ENCODE measurements at places on chromosomes 4 and X. TPM values are rescaled to one million over a fixed set of nuclear protein-coding genes. Genes with fewer than 3 reads are reported as not detected.

The OCIAD1 gene
- total RNA-seq = 96.1 TPM

The PPP2R2C gene
- 0.49 TPM for total RNA-seq

The ZNF827 gene
- total RNA-seq = 11.3 TPM

The TKTL1 gene
- total RNA-seq = not detected

The SRPK3 gene
- 9.3 TPM for total RNA-seq

The CXCR3 gene
- total RNA-seq = not detected

The APEX2 gene
- 3.9 TPM for total RNA-seq

The SPINK2 gene
- total RNA-seq = not detected

DNA sequence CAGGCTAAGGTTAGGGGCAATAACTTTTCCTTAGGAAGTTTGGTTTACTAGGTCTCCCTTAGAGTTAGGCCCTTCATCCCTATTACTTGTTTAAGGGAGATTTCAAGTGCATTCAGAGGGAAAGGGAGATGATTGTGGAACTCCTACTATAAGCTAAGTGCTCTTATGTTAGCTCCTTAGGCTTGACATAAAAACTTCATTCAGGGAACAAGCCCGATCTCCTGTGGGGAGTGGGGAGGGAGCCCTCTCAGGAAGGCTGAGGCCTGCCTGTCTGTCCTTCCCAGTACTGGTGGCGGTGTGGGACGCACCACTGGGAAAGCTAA lies 8.0 kb downstream of the KLF3 start:
- H3K27ac ChIP-seq = peak overlapping the region; percentile 100
- no peaks in the 10 kb centered on the region for H3K4me1 ChIP-seq
- no peak for DNase-seq
- H3K36me3 ChIP-seq = no peaks in the 10 kb centered on the region

- DNase-seq = no peak
Measured at GRCh38 chr4:108165586-108165985, 3.1 kb downstream of the LEF1 start.

DNA sequence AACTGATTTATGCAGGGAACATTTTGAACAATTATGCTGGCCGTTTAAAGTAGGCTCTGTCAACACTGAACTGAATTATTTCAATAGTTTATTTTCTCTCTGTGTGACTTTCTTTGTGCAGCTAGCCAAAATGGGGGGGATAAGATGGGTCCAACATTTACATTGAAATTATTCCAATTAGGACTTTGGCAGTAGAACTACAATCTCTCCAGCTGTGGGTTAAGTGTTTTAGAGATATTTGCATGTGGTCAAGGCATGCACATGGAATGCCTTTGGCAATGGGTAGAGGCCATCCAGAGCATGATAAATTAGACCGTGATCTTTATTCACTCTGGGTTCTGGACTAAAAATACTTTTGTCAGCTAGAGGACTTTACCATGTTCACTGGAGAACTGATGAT lies 107.9 kb upstream of the ELOVL6 start:
- no peaks in the 10 kb centered on the region for H3K27me3 ChIP-seq
- H3K27ac ChIP-seq = no peak overlapping the region
- DNase-seq = no peak
- no peaks in the 10 kb centered on the region for H3K4me1 ChIP-seq

DNA sequence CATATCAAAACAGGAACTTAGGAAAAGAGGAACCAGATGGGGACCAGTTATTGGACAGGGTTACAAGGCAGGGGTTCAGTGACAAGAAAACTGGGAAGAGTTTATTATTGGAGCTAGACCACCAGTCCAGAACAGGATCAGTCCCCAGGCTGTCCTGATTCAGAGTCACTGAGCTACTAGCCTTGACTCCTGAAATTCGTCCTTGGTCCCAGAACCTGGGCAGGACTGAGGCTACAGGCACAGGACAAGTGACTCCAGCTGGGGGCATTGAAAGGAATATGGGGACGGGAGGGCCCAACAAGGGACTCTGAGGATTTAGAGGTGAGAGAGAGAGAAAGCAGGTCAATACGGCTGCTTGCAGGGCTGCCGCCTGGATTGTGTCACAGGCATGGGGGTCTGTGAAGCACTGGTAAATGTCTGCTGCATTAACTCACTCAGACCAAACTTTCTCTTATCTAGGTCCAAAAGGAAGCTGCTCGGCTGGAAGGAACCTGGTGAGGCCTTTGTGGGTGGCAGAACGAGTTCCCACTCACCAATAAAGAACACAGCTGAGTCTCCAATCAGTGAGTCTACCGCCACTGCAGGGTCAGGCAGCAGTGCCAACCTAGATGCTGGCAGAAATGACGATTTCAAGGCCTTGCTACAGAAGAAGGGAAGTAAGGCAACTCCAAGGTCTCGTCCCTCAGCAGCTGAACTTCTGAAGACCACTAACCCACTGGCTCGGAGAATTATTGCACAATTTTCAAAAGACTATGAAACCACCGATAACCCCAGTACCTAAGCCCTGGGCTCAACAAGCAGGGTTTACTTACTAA lies 11.3 kb upstream of the RTL5 start:
- H3K27me3 ChIP-seq = no peaks in the 10 kb centered on the region
- H3K36me3 ChIP-seq = no peaks in the 10 kb centered on the region
- no peaks in the 10 kb centered on the region for H3K4me1 ChIP-seq
- H3K4me3 ChIP-seq = no peak overlapping the region
- no peak overlapping the region for H3K27ac ChIP-seq

DNA sequence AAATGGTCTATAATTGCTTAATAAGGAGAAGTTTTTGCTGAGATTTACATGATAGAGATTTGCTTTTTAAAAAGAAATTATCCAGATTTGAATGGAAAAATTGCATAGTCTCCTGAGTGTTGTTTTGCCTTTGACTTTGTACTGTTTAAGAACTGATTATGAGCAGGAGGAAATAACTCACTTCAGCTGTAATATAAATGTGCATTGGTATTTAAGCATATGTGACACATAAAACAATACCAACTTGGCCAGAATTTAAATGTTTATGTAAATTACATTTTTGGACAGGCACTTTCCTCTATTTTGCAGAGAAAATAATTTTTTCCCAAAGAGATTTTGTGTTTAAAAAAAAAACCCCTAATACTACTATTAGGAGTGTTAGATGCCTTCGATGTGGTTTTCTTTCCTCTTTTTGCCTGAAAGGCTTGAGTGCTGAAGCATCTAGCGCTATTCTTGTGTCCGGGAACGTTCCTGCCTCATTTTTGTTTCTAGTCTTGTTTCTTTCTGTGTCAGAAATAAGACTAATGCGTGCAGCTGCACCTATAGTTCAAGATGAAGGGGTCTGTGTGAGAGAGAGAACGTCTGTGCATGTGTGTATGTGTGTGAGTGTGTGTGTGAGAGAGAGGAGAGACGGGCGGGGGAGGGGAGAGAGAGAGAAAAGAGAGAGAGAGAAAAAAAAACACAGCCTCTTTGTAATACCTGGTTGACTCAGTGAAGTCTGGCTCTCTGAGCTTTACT lies 60.8 kb downstream of the TBL1X start:
- no peaks in the 10 kb centered on the region for H3K36me3 ChIP-seq
- H3K4me3 ChIP-seq = no peak overlapping the region
- H3K27ac ChIP-seq = no peak overlapping the region
- H3K27me3 ChIP-seq = no peaks in the 10 kb centered on the region
- H3K4me1 ChIP-seq = peaks cover 23% of the 10 kb centered on the region

DNA sequence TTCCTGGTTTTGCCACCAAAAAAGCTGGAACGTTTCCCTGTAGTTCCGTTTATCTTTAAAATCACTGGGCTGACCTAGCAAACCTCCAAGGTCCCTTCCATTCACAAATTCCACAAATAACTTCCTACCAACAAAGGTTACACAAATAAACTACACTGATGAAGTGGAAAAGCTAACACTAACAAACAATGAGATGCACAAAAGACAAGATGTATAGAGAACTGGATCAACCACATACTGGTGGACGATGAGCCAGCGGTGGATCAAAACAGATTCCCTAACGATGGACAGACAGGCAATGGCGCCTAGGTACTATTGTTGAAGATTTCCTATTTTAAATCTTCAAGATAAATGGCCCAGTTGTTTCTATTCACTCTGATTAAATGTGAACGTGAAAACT lies 15.5 kb downstream of the AFAP1 start:
- no peak overlapping the region for H3K4me3 ChIP-seq
- H3K27me3 ChIP-seq = no peaks in the 10 kb centered on the region
- H3K27ac ChIP-seq = peak overlapping the region; percentile 52
- H3K36me3 ChIP-seq = no peaks in the 10 kb centered on the region

DNA sequence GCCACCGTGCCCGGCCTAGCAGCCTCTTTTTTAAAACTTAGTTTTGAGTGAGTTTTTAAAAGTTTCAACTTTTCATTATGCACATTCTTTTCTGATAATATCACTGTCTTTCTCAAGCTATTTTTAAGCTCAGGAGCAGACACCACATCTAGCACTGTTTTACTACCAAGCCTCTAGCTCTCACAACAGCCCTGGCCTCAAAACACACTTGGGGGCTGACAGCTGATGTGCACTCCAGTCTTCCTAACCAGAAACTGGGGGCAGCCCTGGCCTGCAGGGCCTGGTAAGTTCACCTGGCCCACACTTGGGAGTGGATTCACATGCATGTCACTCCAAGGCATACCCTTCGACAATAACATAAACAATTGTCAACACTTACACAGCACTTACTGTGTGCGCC lies 34.0 kb downstream of the CENPU start:
- H3K27me3 ChIP-seq = no peaks in the 10 kb centered on the region
- H3K27ac ChIP-seq = no peak overlapping the region
- H3K4me1 ChIP-seq = peaks cover 12% of the 10 kb centered on the region
- H3K4me3 ChIP-seq = no peak overlapping the region
- DNase-seq = no peak

GRCh38 chrX:39678914-39679313 lies 418.8 kb downstream of the BCOR start:
- H3K4me1 ChIP-seq = no peaks in the 10 kb centered on the region
- H3K27me3 ChIP-seq = no peaks in the 10 kb centered on the region
- no peak overlapping the region for H3K27ac ChIP-seq
- no peak for DNase-seq
- no peaks in the 10 kb centered on the region for H3K36me3 ChIP-seq
- H3K4me3 ChIP-seq = no peak overlapping the region

DNA sequence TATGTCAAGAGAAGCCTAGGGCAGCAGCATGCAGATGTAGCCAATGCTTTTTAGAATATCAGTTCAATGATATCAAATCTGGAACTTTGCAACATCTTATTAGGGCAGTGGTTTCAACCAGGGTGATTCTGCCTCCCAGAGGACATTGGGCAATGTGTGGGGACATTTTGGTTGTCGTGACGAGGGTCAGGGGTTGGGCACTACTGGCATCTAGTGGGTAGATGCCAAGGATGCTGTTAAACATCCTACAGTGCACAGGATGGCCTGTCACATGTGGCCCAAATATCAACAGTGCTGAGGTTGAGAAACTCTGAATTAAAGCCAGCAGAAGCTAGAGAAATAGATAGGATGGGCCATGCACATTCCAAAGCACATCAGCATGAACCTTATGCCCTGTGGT lies 152.3 kb downstream of the AMELX start:
- H3K27ac ChIP-seq = peak overlapping the region; percentile 12
- no peaks in the 10 kb centered on the region for H3K27me3 ChIP-seq
- no peaks in the 10 kb centered on the region for H3K36me3 ChIP-seq
- no peak for DNase-seq
- H3K4me3 ChIP-seq = no peak overlapping the region

- no peaks in the 10 kb centered on the region for H3K27me3 ChIP-seq
- no peak overlapping the region for H3K4me3 ChIP-seq
- H3K4me1 ChIP-seq = peaks cover 25% of the 10 kb centered on the region
- H3K36me3 ChIP-seq = no peaks in the 10 kb centered on the region
- DNase-seq = no peak
Measured at GRCh38 chr4:7750972-7751371, 188.7 kb downstream of the AFAP1 start.

GRCh38 chrX:134821901-134822300 lies 163.6 kb upstream of the PLAC1 start:
- no peak for DNase-seq
- H3K4me1 ChIP-seq = no peaks in the 10 kb centered on the region
- no peak overlapping the region for H3K4me3 ChIP-seq

DNA sequence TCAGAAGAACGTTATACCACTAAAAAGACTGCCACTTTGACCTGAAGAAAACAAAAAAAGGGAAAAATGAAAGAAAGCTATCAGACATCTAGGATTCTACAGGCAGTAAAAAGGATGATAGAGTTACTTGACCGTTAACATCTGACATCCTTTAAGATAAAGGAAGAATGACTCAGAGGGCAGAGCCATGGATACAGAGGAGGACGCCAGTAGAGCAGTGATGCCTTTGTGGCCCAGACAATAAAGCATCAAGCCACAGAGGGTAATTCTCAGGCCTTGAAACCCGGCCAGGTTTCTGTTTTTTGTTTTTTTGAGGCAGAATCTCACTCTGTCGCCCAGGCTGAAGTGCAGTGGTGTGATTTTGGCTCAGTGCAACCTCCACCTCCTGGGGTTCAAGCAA lies 9.5 kb upstream of the BEX1 start:
- H3K27me3 ChIP-seq = no peaks in the 10 kb centered on the region
- H3K36me3 ChIP-seq = no peaks in the 10 kb centered on the region
- no peak overlapping the region for H3K27ac ChIP-seq
- H3K4me3 ChIP-seq = no peak overlapping the region
- DNase-seq = no peak

GRCh38 chr4:772118-772517 lies 53.8 kb downstream of the CPLX1 start:
- no peak for DNase-seq
- H3K4me3 ChIP-seq = no peak overlapping the region
- no peaks in the 10 kb centered on the region for H3K27me3 ChIP-seq
- no peak overlapping the region for H3K27ac ChIP-seq
- peaks cover 11% of the 10 kb centered on the region for H3K36me3 ChIP-seq
- peaks cover 19% of the 10 kb centered on the region for H3K4me1 ChIP-seq

DNA sequence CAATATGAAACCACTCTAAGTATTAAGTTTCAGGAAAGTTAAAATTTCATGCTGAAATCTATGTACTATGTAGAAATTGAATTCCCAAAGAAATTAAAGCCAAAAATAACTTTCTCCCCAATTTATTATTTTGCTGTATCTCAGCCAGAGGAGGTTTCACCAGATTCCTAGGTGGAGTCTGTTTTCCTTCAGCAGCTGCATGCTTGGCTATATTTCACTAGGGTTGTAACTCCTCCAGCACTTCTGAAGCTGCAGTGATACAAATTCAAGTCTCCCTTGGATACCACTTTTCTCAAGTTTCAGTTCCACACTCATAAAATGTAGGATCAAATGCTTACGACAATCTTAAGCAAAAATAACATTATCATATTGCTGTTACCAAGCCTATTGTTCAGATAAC lies 41.2 kb upstream of the ZC4H2 start:
- DNase-seq = no peak
- H3K27me3 ChIP-seq = no peaks in the 10 kb centered on the region
- no peaks in the 10 kb centered on the region for H3K36me3 ChIP-seq
- no peak overlapping the region for H3K27ac ChIP-seq
- no peaks in the 10 kb centered on the region for H3K4me1 ChIP-seq

DNA sequence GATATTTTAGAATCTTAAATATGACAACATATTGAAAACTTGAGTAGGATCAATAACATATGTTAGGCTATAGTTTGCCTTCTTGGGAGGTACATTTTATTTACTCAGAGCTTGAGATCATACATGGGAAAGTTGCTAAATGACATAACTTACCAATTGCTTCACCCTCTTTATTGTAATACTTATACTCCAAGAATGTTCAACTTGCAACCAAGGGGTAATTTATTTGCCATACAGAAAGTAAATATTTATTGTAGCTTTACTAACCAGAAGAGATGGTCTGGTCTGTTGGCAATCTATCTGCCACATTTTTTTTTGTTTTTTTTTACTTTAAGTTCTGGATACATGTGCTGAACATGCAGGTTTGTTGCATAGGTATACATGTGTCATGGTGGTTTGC lies 426.6 kb downstream of the ARHGAP24 start:
- DNase-seq = no peak
- H3K4me1 ChIP-seq = peaks cover 14% of the 10 kb centered on the region
- H3K27me3 ChIP-seq = no peaks in the 10 kb centered on the region
- no peak overlapping the region for H3K27ac ChIP-seq
- no peaks in the 10 kb centered on the region for H3K36me3 ChIP-seq

GRCh38 chr4:2837904-2838496 lies 5.6 kb upstream of the ADD1 start:
- H3K27me3 ChIP-seq = no peaks in the 10 kb centered on the region
- DNase-seq = peak; percentile 76
- peak overlapping the region; percentile 69 for H3K27ac ChIP-seq

Data from sigmoid colon (tissue), 7 donors.